NT2/D1 (cell line): ENCODE measurements at places on chromosomes 6 and 20.

DNA sequence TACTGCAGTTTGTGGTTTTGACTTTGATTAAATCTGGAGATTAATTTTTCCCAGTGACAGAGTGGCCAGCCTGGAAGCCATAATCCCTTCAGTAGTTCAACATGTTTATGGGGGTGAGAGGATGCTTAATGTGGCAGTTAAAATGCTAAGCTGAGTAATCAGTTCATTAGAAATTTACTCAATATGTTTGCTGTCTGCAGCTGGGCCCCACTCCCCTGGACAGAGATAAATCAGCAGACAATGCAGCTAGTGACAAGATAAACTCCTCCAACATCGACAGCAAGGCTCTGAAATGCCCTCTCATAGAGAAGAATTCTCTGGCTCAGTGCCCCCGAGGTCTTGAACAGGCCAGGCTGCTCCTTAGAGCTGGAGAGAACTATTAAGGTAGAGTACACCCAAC, 101.9 kb downstream of the LRFN2 start:
- no peak for DNase-seq

DNA sequence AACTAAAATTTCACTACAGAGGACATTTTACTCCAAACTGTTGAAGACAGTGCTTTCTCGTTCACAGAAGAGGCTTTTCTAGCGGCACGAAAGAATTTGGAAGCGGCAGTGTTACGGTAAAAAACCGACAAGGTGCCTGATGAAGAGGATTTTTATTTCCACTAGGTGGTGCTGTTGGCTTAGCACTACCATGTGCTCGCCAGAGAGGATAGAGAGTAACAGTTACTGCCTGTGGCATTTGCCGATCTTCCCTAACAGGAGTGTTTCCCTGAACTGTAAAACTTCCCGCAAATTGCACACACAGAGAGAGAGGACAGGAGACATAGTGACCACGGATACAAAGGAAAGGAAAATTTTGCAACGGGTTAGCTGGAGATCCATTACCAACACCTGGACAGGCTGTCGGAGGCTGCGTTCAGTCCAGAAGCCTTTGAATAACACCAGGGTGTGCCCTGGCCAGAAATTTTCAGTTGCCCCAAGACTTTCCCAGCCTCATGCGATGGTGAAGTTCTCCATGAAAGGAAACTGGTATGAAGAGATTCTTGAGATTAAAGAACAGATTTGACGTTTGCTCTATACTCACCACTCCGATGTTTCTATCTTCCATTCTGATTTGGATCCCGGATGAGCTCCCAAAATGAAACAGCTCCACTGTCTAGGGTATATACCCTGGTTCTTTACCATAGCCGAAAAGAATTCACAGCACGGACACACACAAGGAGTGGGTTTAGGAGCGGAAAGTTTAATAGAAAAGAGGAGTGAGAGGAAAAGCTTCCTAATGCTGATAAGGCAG, 48.1 kb downstream of the HLA-DPB1 start:
- DNase-seq, result no peak

DNA sequence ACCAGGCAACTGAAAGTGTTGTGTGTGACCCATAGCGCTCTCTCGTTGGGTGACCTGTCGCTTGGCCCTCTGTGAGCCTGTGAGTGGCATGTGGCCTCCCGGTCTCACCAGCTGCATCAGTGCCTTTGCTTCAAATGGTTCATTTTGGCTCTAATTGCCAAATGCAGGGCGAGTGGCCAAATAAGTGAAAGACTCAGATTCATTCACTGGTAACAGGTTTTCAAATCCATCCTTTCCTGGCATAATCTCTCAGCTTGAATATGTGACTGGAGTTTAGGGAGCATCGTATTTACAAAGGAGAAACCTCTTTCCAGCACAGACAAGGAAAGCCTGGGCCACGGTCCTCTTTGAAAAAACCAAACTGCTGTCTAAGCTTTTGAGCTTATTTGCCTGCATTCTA, 321.6 kb upstream of the QKI start:
- no peak for DNase-seq

GRCh38 chr6:148998704-148999103, 251.9 kb downstream of the UST start:
- no peak for DNase-seq

DNA sequence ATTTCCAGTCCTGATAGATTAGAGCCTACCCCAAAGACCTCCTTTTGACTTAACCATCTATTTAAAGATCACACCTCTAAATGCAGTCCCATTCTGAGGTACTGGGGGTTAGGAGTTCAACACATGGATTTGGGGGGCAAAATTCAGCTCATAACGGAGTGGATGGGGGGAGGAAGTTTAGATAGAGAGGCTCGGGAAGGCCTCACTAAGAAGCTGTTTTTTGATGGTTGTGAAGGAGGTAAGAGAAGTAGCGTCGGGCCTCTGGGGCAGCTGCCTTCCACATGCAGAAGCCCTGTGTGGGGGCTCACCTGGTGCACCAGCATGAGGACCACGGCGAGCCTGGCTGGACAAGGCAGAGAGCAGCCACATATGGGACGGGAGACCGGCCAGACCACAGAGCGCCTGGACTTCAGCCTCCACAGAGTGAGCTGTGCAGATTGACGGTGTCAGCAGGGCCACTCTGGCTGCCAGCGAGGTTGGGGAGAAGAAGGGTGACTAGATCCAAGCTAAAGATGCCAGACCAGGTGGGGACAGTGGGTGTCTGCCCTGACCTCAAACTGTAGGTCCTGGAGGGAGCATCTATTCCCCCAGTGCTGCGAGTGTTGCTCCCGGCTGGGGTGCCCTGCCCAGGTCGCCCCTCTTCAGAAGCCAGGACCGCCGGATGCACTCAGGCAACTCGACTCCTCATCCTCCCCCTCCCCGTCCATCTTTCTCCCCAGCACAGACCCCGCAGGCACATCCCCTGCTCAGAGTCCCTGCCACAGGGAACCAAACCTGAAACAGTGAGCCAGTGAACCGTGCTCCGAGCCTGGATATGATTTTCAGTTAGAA, 5.1 kb upstream of the SYNJ2 start:
- no peak for DNase-seq
